ENCODE measurements at places on chromosomes 2 and 18.

DNA sequence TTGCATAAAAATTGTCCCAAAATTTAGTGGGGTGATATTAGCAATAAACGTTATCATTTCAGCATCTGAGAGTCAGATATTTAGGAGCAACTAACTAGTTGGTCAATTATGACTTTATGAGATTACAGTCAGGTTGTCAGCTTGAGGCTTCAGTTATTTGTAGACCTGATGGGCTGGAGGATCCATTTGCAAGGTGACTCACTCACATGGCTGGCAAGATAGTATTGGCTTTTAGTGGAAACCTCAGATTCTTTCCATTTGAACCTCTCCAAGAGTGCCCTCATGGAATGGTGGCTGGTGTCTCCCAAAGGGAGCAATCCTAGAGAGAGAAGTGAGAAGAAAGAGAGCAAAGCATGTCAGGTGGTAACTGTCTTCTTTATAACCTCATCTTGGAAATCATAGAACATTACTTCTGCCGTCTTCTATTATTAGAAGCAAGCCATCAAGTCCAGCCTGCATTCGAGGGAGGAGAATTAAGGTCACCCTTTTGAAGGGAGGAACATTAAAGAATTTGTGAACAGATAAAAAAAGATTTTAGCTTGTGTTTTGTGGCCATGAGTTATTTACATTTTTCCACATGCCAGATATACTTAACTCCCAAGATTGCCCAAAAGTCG lies 92.5 kb downstream of the HAUS1 start:
- DNase-seq = no peak

DNA sequence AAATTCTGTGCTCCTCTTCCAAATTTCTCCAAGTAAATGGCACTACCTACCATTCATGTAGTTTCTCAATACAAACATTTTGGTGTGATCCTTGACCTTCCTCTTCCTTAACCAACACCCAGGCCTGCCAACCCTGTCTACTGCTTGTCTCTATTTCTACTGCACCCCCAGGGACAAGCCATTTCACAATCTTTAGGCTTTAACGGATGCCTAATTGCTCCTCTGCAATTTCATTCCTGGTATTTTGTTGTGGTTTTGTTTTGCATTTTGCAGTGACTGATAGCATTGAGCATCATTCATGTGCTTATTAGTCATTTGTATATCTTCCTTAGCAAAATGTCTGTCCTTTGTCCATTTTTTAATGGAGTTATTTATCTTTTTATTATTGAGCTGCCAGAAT lies 10.0 kb downstream of the FAP start:
- no peak for DNase-seq

DNA sequence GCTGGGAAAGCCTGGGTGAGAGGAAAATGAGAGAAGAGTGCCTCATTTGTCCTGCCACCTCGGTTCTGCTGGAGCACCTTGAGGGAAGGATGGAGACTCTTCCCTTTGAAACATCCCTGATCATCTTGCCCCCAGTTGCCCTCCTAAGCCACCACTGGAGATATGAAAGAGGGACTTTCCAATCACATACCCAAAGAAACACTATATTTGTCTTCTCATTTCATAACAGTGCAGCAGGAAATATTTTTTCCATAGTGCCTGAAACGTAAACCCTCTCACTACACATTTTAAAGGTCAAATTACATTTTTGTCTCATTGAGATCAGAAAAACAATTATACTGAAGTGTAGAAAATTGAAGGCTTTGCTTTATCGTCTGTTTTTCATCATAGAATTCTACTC lies 63.3 kb downstream of the KCTD18 start:
- DNase-seq = no peak

GRCh38 chr2:219739066-219739465 lies 111.6 kb downstream of the SLC4A3 start:
- DNase-seq = no peak

GRCh38 chr2:196597531-196597930 lies 42.0 kb upstream of the CCDC150 start:
- DNase-seq = no peak

GRCh38 chr2:220814441-220814840 lies 757.7 kb downstream of the EPHA4 start:
- DNase-seq = no peak

- no peak for DNase-seq
Measured at GRCh38 chr2:111208639-111209038, 87.9 kb downstream of the BCL2L11 start.

GRCh38 chr2:216108310-216108966 lies 710 bp upstream of the XRCC5 start:
- DNase-seq = no peak
